ENCODE measurements at places on chromosomes 7 and 10.

DNA sequence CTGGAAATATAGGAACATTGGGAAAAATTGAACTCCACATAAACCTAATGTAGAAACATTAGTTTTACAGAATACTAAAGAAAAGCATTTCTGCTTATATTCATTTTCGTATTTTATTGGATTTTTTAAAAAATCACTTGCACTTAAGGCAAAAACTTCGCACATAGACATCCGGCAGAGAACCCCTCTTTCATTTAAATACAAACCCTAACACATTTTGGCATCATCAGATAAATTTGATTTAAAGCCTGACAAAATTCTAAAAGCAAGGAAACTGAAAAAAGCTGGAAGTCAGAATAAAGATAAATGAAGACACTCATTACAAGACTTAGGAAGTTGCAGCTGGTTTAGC, 396 bp upstream of the EXOC4 start:
- no peak for DNase-seq

GRCh38 chr7:55733241-55734140, 129.1 kb downstream of the SEPTIN14 start:
- no peak for DNase-seq

DNA sequence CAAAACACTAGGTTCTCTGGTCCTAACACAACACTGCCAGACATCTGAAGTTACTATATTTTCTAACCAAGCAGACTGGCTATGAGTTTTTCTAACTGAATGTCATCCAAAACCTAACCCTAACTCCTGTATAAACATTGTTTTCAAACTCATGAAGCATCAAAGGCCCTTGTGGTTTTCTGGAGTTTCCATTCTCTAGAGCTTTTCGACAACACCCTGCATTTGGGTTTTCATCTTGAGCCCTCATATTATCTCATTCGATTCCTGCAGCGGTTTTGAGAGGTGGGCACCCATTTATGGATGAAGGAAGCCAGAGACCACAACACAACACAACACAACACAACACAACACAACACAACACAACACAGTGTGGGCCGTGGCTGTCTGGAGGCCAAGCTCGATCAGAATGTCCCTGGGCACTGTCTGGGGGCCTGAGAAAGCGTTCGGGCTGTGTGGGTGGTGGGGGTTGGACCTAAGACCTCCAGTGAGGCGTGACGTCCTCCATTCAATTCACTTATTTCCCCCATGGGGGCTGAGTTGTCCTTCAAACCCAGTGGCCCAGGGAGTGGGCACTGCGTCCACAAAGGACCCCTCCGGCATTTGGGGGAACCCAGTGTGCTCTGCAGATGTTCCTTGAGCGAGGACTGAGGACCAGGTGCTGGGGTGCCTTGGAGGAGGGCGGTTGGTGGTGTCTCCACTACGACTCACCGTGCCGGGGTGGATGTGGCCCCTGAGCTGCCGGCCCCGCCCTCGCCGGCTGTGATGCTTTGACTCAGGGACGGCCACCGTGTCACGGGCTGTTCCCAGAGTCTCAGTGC, 490.4 kb downstream of the DNAJB6 start:
- DNase-seq: no peak

DNA sequence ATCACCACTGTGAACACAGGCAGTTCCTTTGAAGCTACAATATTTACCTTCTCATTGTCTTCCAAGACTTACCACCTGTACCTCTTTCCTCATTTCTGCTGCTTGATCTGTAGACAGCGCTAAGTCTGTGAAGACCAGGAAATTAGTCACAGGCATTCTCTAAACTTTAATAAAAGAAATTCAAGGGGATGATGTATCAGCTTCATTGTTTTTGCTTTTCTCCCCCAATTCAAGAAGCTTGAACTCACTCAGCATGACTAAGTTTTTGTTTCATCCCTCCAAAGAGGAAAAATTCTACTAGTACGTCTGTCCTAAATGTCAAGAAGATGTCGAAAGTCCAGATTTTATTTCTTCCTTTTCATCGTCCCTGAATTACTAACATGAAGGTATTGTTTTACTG, 75.3 kb upstream of the PPP1R9A start:
- no peak for DNase-seq

- DNase-seq: no peak
These were observed 28.5 kb downstream of the GET4 start for GRCh38 chr7:904847-905246.
